Stimulated activated CD4-positive, alpha-beta T cell treated with anti-CD3 and anti-CD28 coated beads, Interleukin-4, amount 100 ng/mL, for 24 hours (primary cell): ENCODE measurements at places on chromosomes 4 and X.

DNA sequence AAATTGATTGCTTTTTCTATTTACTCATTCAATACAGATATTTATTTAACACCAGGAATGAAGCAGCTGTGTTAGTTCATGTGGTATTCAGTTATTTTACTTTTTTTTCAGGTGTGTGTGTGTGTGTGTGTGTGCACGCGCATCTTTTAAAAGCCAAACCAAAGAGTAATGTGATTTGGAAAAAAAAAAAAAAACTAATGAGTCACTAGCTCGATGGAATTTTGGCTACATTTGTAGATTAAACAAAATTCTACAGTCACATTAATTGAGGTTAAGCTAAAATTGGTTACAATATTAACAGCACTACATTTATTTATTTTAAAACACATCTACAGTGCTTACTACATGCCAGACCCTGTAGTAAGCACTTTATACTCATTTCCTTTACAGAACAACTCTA, 66.8 kb downstream of the HHIP start:
- no peak for DNase-seq

GRCh38 chr4:108191269-108191914, 22.7 kb upstream of the LEF1 start:
- DNase-seq: no peak

GRCh38 chr4:188161167-188161566, 21.9 kb downstream of the TRIML1 start:
- no peak for DNase-seq

- DNase-seq: peak; percentile 5
Measured at GRCh38 chrX:9257718-9258420, 207.0 kb upstream of the TBL1X start.
